Motor neuron (in vitro differentiated cells): ENCODE measurements at places on chromosomes 7 and 10. TPM values are rescaled to one million over a fixed set of nuclear protein-coding genes. Genes with fewer than 3 reads are reported as not detected.

The SUN3 gene
- total RNA-seq: not detected in 2 replicates

The GDF10 gene
- 78.6 and 95.3 TPM in 2 replicates for total RNA-seq

The IGF2BP3 gene
- 25.2 and 31.9 TPM in 2 replicates for total RNA-seq

The MYH16 gene
- total RNA-seq: 0.14 TPM in 1 of 2 replicates, not detected in the other

The EIF5AL1 gene
- 0.21 and 0.27 TPM in 2 replicates for total RNA-seq
